GM12892 (cell line): ENCODE measurements at places on chromosomes 2 and 18.

- no peak for DNase-seq
These were observed 48.9 kb downstream of the COPS8 start for GRCh38 chr2:237134321-237135230.

- no peak for DNase-seq
These were observed 209.4 kb upstream of the RBBP8 start for GRCh38 chr18:22723773-22724172.

DNA sequence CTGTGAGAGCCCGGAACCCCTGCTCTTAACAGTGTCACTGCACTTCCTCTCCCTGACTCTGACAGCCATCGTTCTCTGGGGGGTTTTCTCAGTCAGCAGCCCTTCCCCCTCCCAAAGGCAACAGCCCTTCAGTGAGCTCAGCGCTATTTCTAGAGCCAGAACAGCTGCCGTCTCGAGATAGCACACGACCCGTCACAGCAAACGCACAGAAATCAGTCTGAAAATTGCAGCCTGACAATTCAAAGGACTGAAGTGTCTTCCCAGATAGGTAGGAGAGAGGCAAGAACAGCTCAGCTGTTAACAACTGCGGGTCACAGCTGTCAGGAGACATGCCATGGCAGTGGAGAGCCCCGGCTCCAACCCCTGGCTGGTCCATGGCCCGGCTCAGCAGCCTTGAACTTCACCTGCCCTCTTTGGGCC is 45.4 kb downstream of the ST8SIA5 start:
- DNase-seq = no peak

- no peak for DNase-seq
These were observed 127.2 kb downstream of the OSBPL1A start for GRCh38 chr18:24270358-24270936.

DNA sequence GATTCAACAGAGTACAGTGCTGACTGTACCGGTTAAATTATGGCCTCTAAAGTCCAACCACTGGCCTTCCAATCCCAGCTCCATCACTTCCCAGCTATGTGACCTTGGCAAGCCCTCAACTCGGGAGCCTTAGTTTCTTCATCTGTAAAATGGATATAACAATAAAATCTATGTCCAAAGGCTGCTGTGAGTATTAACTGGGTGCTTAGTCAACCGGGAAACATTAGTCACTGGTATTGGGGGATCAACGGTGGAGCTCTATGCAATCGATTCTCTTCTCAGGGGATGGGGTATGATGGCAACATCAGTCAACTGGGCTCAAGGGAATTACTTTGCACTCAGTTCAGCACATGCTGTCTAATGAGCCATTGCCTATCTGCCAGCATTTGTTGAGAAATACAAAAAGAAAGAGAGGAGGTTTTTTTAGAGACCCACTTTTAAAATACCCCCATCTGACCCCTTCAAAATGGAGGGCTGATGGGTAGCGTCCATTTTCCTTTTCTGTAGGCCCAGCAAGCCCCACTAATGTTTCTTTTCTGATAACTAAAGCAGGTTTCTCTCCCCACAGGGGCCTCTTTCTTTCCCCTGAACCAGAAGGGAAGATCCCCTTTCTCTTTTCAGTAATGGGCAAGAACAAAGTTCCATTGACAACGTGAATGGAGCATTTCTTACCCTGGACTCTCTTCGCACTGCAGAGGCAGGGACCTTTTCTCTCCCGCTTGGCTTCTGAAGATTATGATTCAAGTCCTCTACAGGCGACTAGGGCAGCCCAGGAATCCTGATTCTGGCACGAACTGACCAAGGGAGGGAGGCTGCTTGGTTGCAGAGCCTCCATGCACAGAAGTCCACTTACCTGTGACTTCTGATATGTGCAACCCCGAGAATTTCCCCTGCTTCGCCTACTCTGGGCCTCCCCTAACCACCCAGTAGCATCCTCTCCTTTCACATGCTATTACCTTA is 8.7 kb upstream of the AGFG1 start:
- no peak for DNase-seq
